Pulmonary artery endothelial cell (primary cell): ENCODE measurements at places on chromosomes 16 and 17. TPM values are rescaled to one million over a fixed set of nuclear protein-coding genes. Genes with fewer than 3 reads are reported as not detected.
A peak's percentile ranks its signal among the peaks of the same experiment; 100 is the strongest.

DNA sequence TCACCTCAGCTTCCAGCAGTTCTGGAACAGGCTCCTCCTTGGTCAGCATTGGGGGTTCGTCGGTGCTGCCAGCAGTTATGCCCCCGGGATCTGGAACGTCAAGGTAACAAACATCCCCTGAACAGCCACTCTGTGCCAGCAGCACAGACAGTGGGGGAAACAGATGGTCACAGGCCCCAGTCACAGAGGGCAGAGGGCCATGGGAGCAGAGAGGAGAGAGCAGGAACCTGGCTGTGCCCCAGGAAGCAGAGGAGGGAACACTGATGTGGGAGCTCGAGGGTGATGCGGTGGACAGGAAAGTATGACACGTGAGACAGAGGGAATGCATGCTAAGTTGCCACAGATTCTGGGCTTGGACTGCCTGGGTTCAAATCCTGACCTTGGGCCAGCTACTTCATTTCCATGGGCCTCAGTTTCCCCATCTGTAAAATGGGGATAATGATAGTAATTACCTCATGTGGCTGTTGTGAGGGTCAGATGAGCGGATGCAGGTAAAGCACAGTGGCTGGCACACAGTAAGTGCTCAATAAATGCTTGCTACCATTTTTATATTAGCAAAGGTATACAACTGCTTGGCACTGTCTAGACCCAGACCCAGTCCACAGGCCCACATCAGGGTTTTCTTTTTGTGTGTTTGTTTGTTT, 4.9 kb downstream of the BCL7C start:
- no peak for DNase-seq

GRCh38 chr16:56366945-56367344, 58.4 kb downstream of the AMFR start:
- DNase-seq, result no peak

Gene SCNN1B
- not detected in 2 replicates for total RNA-seq

Gene FAM20A
- not detected in 2 replicates for total RNA-seq

Gene RAPGEFL1
- 0.46 and 0.99 TPM in 2 replicates for total RNA-seq

DNA sequence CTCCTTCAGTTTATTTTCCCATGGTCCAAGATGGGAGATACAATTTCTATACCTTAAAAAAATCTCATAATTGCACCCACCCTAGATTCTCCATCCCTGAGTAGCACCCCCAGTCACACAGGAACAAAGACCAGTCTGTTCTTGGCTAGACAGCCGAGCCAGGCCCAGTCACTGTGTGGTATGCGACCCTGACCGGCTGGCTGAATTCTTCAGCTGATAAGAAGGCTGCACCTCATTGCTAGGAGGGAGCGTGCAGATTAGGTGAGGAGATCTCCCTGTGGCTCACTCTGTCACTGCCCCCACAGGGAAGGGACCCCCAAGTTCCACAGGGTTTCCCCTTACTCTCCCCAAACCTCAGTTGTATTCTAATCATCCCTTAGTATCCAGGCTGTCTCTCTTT, 138.7 kb downstream of the SALL1 start:
- DNase-seq, result no peak

- no peak for DNase-seq
Observed at GRCh38 chr17:58932956-58933355, 173.7 kb downstream of the TRIM37 start.

DNA sequence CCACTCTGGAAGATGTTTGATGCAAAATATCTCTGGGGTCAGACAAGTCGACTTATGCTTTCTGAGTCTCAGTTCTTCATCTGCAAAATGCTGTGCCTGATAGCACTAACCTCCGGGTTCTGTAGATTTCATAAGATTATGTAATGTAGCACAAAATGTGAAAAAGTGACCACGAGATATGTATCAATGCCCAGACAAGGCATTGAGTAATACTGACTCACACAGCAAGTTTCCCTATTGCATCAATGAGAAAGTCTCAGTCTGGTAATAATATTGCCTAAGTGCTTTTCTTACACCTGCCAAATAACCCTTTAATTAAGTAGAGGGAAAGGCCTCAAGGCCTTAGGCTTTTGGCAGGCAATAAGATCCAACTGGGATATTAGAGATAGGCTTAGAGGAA, 41.4 kb upstream of the MMP2 start:
- DNase-seq, result no peak

GRCh38 chr17:7191069-7191468, 11.9 kb upstream of the ASGR1 start:
- no peak for DNase-seq

DNA sequence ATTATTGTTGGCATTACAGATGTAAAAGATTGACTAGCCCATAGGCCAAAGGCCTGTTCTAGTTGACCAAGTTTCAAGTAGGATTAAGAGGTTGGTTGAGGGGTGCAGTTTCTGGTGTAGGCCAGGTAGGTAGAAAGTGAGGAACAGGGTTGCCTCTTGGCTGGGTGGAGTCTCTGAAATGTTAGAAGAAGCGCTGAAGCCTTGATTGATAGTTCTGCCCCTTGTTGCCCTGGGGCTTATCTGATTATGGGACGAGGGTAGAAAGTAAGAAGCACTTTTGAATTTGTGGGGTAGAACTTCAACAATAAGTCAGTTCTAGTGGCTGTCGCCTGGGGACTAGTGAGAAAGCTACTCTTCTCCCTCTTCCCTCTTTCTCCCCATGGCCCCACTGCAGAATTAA, 6.2 kb downstream of the BCL6B start:
- DNase-seq, result no peak

DNA sequence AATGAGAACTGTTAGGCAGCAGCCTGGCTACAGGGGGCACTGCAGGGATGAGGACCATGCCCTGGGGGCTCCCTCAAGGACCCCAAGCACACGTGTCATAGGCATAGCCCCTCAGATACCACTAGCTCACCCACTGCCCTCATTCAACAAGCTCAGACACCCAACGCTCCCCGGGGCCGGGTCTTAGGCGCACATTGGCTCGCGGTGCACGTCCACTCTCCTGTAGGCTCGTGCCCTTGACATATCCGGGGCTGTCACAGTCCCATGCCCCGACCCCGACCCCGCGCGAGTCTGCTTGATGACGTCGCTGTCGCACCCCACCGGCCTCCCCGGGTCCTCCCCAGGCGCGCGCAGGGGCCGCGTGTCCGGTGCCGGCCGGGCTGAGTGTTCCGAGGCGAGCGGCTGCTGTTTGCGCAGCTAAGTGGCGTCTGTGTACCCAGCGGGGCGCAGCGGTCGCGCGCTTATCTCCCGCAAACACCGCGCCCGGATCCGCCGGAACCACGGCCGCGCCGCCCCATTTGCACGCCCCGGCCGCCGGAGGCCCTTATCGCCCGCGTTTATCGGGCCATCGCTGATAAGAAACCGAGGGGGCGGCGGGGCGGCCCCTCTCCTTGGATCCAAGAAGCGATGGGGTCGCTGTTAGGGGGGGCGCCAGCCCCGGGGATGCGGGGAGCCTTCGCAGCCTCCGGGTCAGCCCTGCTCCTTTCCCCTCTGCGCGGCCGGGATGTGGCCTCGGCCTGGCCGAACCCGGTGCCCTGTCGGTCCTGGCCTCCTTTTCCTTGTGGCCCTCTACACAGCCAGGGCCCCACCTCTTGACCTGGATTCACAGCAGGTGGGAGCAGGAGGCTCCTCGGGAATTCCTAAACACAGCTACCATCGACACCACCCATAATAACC, 20.7 kb upstream of the NAGS start:
- no peak for DNase-seq

Gene TBX2
- not detected in 2 replicates for total RNA-seq

DNA sequence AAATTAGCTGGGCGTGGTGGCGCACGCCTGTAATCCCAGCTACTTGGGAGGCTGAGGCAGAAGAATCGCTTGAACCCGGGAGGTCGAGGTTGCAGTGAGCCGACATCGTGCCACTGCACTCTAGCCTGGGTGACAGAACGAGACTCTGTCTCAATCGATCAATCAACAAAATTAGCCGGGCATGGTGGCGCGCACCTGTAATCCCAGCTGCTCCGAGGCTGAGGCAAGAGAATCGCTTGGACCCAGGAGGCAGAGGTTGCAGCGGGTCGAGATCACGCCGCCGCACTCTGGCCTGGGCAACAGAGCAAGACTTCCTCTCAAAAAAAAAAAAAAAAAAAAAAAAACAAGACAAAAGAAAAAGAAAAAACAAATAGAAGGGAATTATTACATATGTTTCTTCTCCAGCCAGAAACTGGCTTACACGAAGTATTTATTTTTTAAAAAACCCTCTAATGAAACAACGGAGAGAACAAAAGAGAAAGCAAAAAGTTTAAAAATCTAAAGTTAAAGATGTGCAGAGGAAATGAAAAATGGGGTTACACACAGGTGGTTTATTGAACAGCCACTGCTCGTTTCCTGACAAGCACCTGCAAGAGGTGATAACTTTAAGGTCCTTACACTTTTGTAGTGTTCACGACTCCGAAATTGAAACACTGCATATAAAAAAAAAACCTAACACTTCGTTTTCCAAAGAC, 1.4 kb downstream of the SYNRG start:
- no peak for DNase-seq

GRCh38 chr17:73430848-73431247, 119.0 kb upstream of the CDC42EP4 start:
- DNase-seq, result no peak

- no peak for DNase-seq
Observed at GRCh38 chr17:73132085-73132492, 32.7 kb upstream of the SSTR2 start.

GRCh38 chr17:31452101-31452500, 60.6 kb downstream of the RAB11FIP4 start:
- no peak for DNase-seq

Gene SLFN14
- not detected in 2 replicates for total RNA-seq

GRCh38 chr17:2138761-2139160, 83.9 kb downstream of the HIC1 start:
- DNase-seq, result no peak

Gene CTRL
- total RNA-seq, result 0.26 and 0.35 TPM in 2 replicates

DNA sequence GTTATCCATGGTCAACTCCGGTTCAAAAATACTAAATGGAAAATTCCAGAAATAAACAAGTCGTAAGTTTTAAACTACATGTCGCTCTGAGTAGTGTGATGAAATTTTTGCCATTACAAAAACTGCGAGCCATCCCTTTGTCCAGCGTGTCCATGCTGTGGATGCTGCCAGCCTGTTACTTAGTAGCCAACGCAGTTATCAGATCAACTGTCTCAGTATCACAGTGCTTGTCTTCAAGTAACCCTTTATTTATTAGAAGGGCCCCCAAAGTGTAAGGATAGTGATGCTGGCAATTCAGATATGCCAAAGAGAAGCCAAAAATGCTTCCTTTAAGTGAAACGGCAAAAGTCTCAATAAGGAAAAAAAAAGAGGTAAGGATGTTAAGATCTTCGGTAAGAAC, 23.9 kb downstream of the SNN start:
- DNase-seq, result no peak

Gene CNGB1
- 0.11 and 0.20 TPM in 2 replicates for total RNA-seq

GRCh38 chr16:48963901-48964615, 317.6 kb downstream of the CBLN1 start:
- DNase-seq, result no peak

DNA sequence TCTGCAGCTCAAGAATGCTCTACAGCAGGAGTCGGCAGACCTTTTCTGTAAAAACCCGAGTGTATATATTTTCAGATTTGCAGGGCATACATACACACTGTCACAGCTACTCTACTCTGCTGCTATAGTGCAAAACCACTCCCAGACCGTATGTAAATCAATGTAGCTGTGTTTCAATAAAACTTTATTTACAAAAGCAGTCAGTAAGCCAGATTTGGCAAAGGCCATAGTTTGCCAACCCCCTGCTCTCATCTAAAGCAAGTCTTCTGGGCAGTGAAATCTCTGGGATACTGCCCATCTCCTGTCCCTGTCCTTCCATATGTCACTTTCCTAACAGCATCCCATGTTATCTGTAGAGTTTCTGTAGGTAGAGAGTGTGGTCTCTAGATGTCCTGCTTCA, 57.2 kb upstream of the GSG1L start:
- no peak for DNase-seq

Gene HES7
- total RNA-seq, result 0.14 and 0.40 TPM in 2 replicates

Gene KRT28
- total RNA-seq, result not detected in 2 replicates

DNA sequence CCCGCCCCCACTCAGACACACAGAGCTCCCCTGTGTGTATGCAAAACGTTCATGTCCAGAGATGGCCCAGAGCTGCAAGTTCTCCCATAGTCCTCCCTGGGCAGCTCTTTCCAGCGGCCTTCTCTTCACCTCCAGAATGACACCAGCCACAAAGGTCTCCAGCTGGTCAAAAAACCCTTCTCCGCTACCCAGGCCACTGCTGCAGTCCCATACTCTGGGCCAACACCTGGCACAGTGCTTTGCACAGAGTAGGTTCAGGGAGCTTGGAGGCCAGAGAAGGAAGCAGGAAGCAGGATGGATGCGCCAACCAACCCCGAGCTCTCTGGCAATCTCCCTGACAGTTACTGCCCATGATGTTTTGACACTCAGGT, 1.1 kb upstream of the STAT5B start:
- DNase-seq, result no peak

Gene NECAB2
- 0.04 and 0.20 TPM in 2 replicates for total RNA-seq

DNA sequence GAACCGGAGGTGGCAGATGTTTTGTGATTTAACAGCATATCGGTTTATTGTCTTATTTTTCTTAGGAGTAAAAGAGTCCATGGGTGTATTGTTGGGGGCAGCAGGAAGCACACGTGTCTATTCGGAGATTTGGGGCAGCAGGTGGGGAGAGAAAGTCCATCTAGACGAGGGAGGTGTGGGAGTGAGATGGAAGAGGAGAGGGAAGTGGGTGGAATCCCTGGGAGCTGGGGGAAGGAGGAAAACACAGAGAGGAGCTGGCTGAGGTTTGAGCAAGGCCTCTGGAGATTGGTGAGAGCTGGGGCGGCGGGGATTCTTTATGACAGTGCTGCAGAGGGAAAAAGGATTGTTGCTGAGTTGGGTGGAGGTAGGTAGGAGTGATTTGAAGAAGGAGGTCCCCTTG, 72.1 kb downstream of the PRKCB start:
- DNase-seq, result no peak

Gene ZFHX3
- total RNA-seq, result 3.2 and 4.3 TPM in 2 replicates

GRCh38 chr17:2087597-2088211, 32.8 kb downstream of the HIC1 start:
- DNase-seq, result peak; percentile 55

GRCh38 chr16:27766236-27766925, 216.4 kb downstream of the KATNIP start:
- DNase-seq, result no peak

Gene SHISA9
- total RNA-seq, result not detected in 2 replicates

- DNase-seq, result no peak
Observed at GRCh38 chr16:87970186-87970585, 19.0 kb downstream of the BANP start.

DNA sequence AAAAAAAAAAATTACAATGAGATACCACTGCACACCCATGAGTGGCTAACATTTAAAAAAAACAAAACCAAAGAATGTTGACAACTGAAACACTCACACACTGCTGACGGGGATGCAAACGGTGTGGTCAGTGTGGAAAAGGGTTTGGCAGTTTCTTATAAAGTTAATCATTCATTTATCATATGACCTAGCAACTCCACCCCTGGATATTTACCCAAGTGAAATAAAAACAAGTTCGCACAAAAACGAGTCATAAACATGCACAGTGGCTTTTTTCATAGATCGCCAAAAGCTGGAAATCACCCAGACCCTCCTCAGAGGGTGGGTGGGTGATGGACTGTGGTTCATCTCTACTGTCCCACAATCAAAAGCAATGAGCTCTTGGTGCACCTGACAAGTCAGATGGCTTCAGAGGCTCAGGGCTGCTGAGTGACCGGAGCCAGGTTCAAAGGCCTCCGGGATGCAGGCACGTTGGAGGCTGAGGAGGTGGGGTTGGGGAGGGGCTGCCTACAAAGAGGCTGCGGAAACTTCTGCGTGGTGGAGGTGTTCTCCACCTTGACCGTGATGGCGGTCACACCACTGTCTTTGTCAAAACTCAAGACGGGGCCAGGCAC, 14.2 kb downstream of the RAB40B start:
- no peak for DNase-seq

- DNase-seq, result no peak
Observed at GRCh38 chr16:56389554-56389953, 35.8 kb downstream of the AMFR start.

- DNase-seq, result no peak
Observed at GRCh38 chr17:31808521-31809050, 50.5 kb downstream of the COPRS start.
